Cerebellar nuclear complex (tissue), 1 donor: ENCODE measurements at places on chromosomes 6 and 20.
A peak's percentile ranks its signal among the peaks of the same experiment; 100 is the strongest.

- DNase-seq, result no peak
Observed at GRCh38 chr6:34146801-34147592, 1.1 kb upstream of the GRM4 start.

GRCh38 chr6:106156863-106157262, 70.7 kb downstream of the PRDM1 start:
- DNase-seq, result no peak

GRCh38 chr6:10412461-10413261, 2.2 kb downstream of the TFAP2A start:
- DNase-seq, result no peak

DNA sequence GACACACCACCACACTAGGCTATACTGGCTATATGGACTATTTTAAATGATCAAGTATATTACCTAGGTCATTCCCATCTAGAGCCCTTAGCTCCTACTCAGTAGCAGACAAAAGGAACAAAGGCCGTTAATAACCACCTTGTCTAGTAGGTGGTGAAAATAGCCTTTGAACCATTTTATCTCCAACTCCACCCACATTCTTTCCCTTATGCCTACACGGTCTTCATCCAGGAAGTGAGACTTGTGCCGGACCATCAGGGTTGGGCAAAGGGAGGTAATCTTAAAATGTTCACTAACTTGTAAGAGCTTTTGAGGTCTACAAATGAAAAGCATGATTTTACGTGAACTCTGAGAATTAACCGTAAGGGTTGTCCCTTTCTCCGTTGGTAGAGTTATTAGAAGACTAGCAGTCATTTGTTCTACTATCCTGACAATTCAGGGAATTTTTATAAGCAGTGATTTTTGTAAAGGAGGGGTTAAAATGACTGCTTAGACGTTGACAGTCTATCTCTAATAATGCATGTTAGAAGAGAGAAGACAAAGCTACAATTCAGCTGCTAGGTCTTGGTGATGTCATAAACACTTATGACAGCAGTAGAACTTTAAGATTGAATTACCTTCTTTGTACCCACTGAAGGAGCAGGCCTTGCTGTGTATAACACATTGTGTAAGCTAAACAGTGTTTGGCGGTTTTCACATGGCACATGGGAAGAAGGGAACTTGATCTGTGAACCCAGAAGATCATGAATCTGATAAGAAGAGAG, 371.8 kb upstream of the JAG1 start:
- DNase-seq, result no peak

DNA sequence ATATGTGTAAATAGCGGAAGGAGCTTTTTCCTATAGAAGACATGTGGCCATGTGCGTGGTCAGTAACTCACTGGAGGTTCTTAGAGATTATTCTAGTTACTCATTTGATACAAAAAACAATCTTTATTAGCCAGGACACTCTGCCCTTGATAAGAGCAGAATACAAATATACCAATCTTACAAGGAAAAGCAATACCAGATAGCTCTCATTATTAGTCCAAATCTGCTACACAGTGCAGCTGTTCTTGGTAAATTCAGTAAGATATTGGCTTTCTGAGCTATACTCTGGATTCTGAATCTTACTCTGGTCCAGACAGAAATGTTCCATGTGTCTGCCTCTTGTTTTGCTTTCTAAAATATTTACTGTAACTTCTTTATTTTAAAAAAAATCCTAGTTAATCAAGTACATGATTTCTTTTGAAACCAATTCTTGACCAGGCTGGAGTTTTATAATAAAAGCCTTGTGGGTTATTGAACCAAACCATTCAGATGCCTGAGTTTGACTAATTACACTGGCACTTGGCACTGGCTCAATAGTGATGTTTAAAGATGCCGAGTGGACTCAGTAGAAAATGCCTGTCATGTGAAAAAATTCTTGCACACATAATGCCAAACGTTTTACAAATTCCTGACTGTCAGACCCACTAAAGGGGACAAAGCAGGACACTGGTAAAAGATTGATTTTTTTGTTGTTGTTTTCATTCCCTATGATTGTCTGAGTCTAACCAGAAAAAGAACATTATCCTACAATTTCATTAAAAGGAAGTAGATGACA, 242.8 kb upstream of the TCF21 start:
- no peak for DNase-seq

- no peak for DNase-seq
Observed at GRCh38 chr6:13011612-13012146, 295.1 kb downstream of the PHACTR1 start.

GRCh38 chr6:29752451-29753308, 29.4 kb downstream of the HLA-F start:
- DNase-seq, result peak; percentile 31

DNA sequence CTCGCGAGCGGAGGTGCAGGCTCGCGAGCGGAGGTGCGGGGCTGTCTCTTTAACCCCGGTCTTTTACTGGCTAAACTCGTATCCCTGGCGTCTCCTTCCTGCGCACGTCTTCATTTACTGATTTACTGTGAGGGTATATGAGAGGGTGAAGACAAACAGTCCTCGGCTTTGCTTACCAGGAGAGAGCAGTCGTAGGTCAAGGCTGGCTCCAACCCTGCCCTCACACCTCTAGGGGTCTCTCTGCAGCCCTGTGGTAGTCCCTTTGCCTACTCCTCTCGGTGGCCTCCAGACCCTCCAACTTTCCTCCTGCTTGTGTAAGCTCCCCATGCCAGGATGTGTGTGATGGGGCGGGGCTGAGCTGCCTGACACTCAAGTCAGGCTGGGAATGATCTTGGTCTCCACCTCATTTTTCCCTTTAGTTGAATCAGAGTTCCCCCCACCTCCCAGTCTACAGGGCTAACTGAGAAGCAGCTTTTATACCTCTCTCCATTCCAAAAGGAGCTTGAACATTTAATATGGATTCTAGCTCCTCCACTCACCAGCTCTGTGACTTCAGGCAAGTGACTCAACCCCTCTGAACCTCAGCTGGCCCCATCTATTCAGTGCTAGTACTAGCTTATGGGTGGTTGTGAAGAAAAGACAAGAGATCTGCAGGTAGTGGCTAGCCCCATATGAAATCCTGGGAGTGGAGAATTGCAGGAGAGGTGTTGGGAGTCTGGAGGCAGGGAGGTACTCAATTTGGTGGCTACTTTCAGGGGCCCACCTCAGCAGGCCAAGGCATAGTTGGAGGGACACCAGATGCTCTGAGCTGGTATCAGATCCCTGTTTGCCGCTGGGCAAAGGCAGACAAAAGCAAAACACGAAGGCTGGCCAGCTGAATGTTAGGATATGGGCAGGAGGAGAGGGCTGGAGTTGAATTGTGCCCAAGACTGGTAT, 902 bp downstream of the SLC29A1 start:
- DNase-seq, result no peak
